Activated naive CD4-positive, alpha-beta T cell treated with anti-CD3 and anti-CD28 coated beads for 36 hours (primary cell): ENCODE measurements at places on chromosomes 11 and 22. TPM values are rescaled to one million over a fixed set of nuclear protein-coding genes. Genes with fewer than 3 reads are reported as not detected.

GRCh38 chr22:36584666-36585065 is 55.7 kb upstream of the EIF3D start:
- DNase-seq = no peak
- no peaks in the 10 kb centered on the region for H3K4me1 ChIP-seq
- no peak overlapping the region for H3K27ac ChIP-seq
- H3K4me3 ChIP-seq = no peak overlapping the region
- H3K36me3 ChIP-seq = no peaks in the 10 kb centered on the region
- peaks cover 10% of the 10 kb centered on the region for H3K27me3 ChIP-seq

DNA sequence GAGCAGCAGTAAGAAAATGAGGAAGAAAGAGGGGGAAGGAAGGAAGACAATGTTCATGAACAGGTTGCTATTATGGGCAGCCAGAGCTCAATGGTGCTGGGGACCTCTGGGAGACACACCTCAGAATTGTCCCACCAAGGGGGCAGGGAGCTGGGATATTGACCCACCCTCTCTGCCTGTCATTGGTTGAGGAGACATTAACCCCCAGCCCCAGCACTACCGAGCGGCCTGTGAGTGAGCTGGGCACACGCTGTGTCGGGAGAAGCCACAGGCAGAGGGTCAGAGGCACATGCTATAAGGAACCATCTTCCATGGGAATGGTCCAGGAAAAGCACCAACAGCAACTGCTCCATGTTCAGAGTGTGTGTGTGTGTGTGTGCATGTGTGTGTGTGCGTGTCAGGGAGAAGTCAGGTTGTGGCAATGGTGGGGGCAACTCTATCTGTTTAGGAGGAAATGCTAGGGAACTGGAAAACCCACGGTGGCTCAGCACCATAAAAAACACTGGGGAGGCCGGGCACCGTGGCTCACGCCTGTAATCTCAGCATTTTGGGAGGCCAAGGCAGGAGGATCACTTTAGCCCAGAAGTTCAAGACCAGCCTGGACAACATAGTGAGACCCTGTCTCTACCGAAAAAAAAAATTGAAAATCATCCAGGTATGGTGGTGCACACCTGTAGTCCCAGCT is 49.2 kb downstream of the CD6 start:
- H3K4me1 ChIP-seq = peaks cover 81% of the 10 kb centered on the region
- peak; percentile 6 for DNase-seq
- peak overlapping the region; percentile 100 for H3K27ac ChIP-seq
- H3K27me3 ChIP-seq = no peaks in the 10 kb centered on the region
- H3K36me3 ChIP-seq = peaks cover 67% of the 10 kb centered on the region

DNA sequence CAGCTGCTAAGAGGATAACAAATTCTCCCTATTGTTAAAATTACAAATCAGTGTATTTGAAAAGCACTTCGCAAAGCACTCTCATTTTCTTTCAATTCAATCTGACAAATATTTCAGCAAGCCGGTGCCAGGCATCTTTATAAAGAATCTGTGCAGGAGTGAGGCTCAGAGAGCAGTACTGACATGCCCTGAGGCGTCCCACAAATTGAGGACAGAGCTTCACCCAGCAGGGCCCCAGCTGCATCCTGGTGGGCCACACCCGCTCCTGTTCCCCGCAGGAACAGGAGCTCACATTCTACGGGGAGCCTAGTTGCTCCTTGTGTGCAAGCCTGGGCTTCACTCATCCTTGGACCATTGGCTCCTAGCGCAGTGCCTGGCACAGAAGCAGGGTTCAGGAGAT is 60.9 kb upstream of the EIF3D start:
- no peak for DNase-seq
- H3K27ac ChIP-seq = no peak overlapping the region
- no peaks in the 10 kb centered on the region for H3K36me3 ChIP-seq
- no peak overlapping the region for H3K4me3 ChIP-seq
- H3K4me1 ChIP-seq = no peaks in the 10 kb centered on the region

- H3K36me3 ChIP-seq = no peaks in the 10 kb centered on the region
- peaks cover 34% of the 10 kb centered on the region for H3K27me3 ChIP-seq
- H3K4me3 ChIP-seq = no peak overlapping the region
- peaks cover 6% of the 10 kb centered on the region for H3K4me1 ChIP-seq
These were observed 15.6 kb downstream of the OVCH2 start for GRCh38 chr11:7690648-7691047.

DNA sequence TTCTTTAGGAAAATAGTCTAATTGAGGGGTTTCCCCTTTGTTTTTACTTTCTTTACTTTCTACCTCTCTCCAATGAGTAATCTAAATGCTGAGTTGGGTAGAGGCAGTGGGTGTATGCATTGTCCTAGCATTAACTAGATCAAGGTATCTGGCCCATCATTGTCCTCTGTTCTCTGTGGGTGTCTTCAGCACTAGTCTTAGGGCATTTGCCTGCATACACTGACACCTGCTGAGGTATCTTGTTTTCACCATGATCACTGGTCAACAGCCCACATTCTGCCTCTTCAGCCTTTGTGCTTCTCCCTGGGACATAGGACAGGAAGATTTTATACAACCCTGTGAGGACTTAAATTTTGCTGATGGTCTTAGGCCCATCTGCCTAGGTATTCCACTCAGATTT is 371.1 kb downstream of the RAB38 start:
- H3K4me3 ChIP-seq = no peak overlapping the region
- DNase-seq = no peak
- no peak overlapping the region for H3K27ac ChIP-seq
- H3K36me3 ChIP-seq = no peaks in the 10 kb centered on the region
- H3K27me3 ChIP-seq = no peaks in the 10 kb centered on the region

DNA sequence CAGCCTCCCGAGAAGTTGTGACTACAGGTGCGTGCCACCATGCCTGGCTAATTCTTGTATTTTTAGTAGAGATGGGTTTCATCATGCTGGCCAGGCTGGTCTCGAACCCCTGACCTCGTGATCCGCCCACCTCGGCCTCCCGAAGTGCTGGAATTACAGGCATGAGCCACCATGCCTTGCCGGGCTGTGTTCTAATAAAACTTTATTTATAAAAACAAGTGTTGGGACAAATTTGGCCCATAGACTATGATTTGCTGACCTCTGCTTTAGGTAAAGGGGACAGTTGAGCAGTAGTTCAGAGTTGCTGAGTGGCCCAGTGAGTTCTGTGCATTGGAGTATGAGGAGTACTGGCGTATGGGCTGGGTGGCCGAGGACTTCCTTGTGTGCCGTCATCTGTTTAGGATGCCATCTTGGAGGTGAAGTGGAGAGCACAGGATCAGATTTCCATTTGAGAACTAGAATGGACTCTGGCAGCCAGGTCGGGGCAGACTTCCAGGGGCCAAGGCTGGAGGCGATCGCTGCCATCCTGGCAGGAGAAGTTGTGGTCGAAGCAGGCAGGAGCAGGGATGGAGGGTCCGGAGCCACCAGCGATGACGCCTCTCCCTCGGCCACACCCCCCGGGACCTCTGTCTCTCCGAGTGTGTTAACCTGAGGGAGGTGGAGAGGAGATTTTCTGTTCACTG is 43.8 kb downstream of the FBLN1 start:
- no peak overlapping the region for H3K4me3 ChIP-seq
- H3K27ac ChIP-seq = no peak overlapping the region
- no peak for DNase-seq
- peaks cover 3% of the 10 kb centered on the region for H3K27me3 ChIP-seq
- no peaks in the 10 kb centered on the region for H3K36me3 ChIP-seq

- no peaks in the 10 kb centered on the region for H3K27me3 ChIP-seq
- no peaks in the 10 kb centered on the region for H3K36me3 ChIP-seq
- no peaks in the 10 kb centered on the region for H3K4me1 ChIP-seq
- DNase-seq = no peak
- H3K27ac ChIP-seq = no peak overlapping the region
These were observed 192.6 kb upstream of the NAV2 start for GRCh38 chr11:19519912-19520641.

DNA sequence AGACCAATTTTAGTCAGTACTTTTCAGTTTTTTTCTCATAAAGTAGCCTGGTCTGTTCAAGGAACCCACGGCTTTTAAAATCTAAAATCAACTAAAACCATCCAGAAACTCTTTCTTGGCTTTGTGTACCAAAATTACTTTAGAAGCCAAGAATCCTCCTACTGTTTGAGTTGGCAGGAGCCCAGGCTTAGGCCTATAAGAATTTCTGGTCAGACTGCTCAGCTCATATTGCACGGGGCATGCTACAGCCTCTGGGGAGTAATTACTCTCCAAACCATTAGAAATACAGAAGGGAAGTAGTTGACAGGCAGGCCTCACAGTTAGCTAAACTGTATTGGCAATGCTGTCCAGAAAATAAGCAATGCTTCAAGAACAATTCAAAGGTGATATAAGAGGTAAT is 1862.9 kb upstream of the RAG2 start:
- no peak overlapping the region for H3K4me3 ChIP-seq
- H3K27ac ChIP-seq = no peak overlapping the region
- H3K36me3 ChIP-seq = no peaks in the 10 kb centered on the region
- H3K4me1 ChIP-seq = no peaks in the 10 kb centered on the region
- no peak for DNase-seq

GRCh38 chr11:134445601-134446325 is 33.7 kb upstream of the B3GAT1 start:
- H3K36me3 ChIP-seq = no peaks in the 10 kb centered on the region
- H3K27ac ChIP-seq = no peak overlapping the region
- no peaks in the 10 kb centered on the region for H3K4me1 ChIP-seq
- peaks cover 7% of the 10 kb centered on the region for H3K27me3 ChIP-seq

DNA sequence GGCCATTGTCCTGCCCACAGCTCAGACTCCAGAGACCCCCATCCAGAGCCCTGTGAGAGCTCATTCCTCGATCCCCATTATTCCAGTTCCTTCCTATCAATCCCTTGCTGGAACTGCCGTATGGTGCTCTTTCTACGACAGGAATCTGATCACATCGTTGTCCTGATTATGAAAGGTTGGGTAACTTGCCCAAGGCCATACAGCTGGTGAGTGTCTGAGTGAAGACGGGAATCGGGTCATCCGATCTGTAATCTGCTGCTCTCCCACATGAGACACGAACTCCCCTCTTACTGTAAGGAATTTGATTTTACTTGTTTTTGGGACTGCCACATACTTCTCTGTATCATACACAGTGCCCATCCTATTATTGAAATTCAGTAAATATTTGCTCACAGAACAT is 149.1 kb downstream of the OPCML start:
- H3K4me1 ChIP-seq = no peaks in the 10 kb centered on the region
- no peaks in the 10 kb centered on the region for H3K36me3 ChIP-seq
- H3K4me3 ChIP-seq = no peak overlapping the region
- no peak for DNase-seq

The CCDC87 gene
- total RNA-seq = 0.07 TPM

The P2RY6 gene
- total RNA-seq = not detected

The PRG3 gene
- total RNA-seq = not detected

The SCN4B gene
- 0.07 TPM for total RNA-seq

The TRIM51 gene
- total RNA-seq = not detected

The MS4A15 gene
- not detected for total RNA-seq
